ENCODE measurements at places on chromosomes 2 and 18.

GRCh38 chr18:80229766-80230745, 17.3 kb downstream of the PARD6G start:
- DNase-seq = no peak

GRCh38 chr2:54639609-54640008, 83.9 kb upstream of the EML6 start:
- no peak for DNase-seq

- no peak for DNase-seq
These were observed 526.9 kb downstream of the SLC4A3 start for GRCh38 chr2:220154304-220154703.

GRCh38 chr2:30287190-30287840, 56.0 kb downstream of the LBH start:
- DNase-seq = no peak

- DNase-seq = no peak
These were observed 435.4 kb downstream of the EIPR1 start for GRCh38 chr2:2942225-2942624.

DNA sequence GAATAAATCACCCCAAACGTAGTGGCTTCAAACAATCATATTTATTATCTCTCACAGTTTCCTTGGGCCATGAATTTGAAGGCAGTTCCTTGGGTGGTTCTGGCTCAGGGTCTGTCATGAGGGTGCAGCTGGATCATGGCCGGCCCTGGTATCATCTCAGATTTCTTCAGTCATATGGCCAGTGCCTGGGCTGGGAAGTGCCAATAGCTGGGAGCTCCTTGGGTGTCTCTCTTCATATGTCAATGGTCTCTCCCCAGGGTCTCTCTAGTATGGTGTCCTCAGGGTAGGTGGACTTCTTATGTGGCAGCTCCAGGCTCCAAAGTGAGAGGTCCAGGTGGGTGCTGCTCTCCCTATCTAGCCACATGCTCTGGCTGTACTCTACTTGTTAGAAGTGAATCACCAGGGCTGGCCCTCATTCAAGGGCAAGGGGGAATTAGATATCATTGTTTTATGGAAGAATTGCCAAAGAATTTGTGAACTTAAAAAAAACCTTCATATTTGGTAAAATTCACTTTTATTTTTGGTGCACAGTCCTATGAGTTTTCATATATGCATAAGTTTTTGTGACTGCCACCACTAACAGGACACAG, 15.4 kb downstream of the FHOD3 start:
- DNase-seq = no peak

- DNase-seq = no peak
These were observed 266.1 kb downstream of the SOCS6 start for GRCh38 chr18:70554854-70555445.

DNA sequence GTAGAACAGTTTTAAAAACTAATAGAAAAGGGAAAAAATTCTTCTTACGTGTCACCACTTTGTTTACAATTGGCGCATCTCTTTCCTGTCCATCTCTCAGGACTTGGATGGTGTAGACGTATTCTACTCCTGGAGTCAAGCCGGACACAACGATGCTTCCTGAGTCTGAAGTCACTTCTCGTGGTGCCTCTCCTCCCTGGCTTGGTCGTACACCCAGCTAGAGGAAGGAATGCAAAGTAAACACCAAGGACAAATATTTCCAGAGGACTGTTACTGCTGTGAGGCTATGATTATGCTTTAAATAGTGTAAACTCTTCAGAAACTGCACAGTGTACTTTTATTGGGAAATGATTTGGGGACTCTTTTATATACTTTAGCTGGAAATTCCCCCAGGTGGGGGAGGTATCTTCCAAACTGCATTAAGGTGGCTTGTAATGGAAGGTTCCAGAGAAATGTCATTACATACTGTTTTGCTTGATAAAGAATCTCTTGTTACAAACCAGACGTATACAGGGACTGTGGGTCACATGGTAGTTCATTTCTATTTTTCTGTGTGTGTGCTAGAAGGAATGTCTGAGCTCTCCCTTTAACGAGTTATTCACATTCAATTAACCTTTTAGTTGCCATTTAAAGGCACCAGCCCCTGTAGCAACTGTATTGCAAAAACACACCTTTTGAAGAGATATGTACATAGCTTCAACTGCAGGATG, 38.1 kb downstream of the FN1 start:
- DNase-seq = no peak

GRCh38 chr18:22045221-22045918, 124.0 kb upstream of the GATA6 start:
- no peak for DNase-seq

GRCh38 chr2:203246646-203247045, 7.8 kb downstream of the CYP20A1 start:
- no peak for DNase-seq

GRCh38 chr2:70888366-70888922, 47.3 kb upstream of the ATP6V1B1 start:
- peak; percentile 21 for DNase-seq

- DNase-seq = no peak
These were observed 414 bp downstream of the SFTPB start for GRCh38 chr2:85667561-85668008.

GRCh38 chr2:239202343-239202742, 198.5 kb downstream of the HDAC4 start:
- peak; percentile 42 for DNase-seq

- DNase-seq = peak; percentile 24
These were observed 64.2 kb upstream of the OTOS start for GRCh38 chr2:240204431-240205276.

- no peak for DNase-seq
These were observed 163.1 kb downstream of the LNPK start for GRCh38 chr2:175838979-175839378.

DNA sequence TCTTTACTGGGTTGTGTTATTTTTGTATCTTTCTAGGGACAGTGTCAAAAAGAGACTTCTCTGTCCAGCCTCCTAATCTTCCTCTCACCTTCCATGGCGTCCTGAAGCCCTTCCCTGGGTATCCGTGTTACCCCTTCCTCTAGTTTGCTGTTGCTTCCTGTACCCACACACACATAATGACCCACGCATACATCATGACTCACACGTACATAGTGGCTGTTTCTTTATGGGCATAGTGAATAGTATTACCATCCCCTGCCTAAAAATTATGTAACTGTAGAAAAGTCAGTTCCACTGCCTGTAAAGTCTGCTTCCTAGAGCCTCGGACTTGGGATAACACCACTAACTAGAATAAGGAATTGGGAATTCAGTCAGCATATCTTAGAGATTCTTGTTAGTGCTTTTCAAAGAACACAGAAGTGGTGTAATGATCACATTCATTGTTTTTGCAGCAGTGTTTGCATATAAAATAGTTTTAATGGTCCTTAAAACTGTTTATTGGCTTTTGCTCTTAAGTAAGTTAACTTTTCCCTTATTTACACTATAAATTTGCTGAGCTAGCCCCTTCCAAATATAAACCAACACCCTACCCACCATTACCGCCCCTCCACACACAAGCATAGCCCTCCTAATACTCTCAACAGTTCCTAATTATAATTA, 308.4 kb upstream of the RAB12 start:
- DNase-seq = no peak

DNA sequence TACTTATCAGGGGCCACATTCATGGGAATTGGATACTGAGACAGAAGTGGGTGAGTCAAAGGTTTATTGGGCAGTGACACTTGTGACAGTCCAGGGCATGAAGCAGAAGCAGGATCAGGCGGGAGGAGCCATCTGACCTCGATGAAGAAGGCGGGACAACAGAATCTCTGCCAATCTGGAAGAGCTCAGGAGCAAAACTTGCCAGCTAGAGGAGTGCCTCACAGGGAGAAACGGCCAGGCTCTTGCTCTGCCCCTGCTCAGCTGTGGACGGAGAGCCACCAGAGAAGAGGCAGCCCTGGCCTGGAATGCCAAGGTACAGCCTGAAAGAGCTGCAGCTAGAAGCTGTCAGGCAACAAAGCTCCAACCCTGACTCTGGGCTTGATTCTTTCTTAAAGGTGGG, 16.9 kb downstream of the DAW1 start:
- no peak for DNase-seq

DNA sequence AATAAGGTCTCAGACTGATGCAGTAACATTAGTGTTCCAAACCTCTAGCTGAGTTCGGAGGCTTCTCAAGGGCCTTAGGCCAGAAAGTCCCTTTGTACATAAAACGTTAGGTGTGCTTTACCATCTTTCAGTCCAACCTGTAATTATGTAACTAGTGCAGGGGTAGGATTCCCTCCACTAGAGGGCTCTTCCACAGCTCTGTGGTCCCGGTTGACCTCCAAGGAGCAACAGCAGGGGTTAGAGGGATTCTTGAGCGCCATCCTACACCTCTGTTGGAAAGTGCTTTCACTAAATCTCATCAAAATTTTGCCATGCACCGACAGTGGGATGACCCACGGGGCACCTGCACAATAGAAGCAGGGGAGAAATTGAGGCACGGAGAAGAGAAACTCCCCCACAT, 155.8 kb upstream of the LRP1B start:
- no peak for DNase-seq

- DNase-seq = no peak
These were observed 177.8 kb downstream of the KIAA1328 start for GRCh38 chr18:37006742-37007141.

GRCh38 chr2:44579115-44579836, 217.5 kb downstream of the CAMKMT start:
- DNase-seq = no peak

- no peak for DNase-seq
These were observed 258.4 kb downstream of the MYO3B start for GRCh38 chr2:170436077-170436943.

DNA sequence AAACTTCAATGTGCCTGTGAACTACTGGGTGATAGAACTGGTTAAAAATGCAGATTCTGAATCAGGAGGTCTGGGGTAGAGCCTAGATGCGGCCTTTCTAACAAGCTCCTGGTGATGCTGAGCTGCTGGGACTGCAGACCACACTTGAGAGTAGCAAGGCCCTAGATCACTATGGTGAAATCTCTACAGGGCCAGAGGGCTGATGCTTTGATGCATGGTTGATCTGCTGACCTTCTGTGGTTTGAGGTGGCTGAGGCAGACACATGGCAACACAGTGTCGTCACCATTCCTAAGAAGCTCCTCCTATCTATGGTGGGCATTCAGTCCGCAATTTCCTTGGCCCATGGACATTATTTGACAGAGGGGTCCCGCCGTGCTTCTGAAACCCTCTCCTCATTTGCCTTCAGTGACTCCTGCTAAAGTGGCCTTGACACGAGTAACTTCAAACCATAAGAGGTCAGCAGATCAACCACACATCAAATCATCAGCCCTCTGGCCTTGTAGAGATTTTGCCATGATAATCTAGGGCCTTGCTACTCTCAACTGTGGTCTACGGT, 19.8 kb downstream of the CCDC68 start:
- no peak for DNase-seq

GRCh38 chr2:134228493-134228903, 25.4 kb upstream of the MGAT5 start:
- no peak for DNase-seq

- DNase-seq = no peak
These were observed 92.6 kb upstream of the TLK1 start for GRCh38 chr2:171253279-171253678.
